Spleen (tissue), 13 donors: ENCODE measurements at places on chromosomes 7 and 10.

GRCh38 chr7:73885975-73886798 is 25.2 kb downstream of the TMEM270 start:
- no peak for DNase-seq

DNA sequence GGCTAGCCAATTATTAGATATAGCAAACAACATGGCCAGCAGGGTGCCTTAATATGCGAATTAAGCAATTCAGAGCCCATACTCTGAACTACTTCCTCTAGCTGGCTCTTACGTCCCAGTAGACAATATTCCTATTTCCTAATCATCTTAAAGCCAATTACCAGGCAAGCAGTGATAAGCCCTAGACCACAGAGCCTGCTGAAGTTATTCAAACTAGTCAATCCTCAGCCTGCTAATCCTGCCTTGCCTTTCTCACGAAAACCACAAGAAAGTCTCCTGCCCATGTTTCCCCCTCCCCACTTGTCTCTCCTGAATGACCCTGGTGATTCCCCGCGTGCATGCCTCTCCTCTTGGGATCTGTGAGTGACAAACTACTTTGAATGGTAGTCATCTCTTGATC is 86.8 kb upstream of the CACNA2D1 start:
- no peak for DNase-seq

- no peak for DNase-seq
These were observed 7.8 kb downstream of the NPS start for GRCh38 chr10:127556916-127557315.

DNA sequence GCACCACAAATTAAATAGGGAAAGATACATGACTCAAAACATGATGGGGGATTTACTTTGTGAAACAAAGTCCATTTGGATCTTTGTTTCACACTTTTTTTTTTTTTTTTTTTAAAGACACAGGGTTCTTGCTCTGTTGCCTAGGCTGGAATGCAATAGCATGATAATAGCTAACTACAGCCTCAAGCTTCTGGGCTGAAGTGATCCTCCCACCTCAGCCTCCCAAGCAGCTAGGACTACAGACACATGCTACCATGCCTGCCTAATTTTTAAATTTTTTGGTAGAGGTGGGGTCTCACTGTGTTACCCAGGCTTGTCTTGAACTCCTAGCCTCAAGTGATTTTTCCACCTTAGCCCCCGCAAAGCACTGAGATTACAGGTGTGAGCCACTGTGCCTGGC is 172.6 kb upstream of the KLF14 start:
- DNase-seq: no peak

- no peak for DNase-seq
These were observed 8.8 kb downstream of the AASS start for GRCh38 chr7:122135275-122135674.

DNA sequence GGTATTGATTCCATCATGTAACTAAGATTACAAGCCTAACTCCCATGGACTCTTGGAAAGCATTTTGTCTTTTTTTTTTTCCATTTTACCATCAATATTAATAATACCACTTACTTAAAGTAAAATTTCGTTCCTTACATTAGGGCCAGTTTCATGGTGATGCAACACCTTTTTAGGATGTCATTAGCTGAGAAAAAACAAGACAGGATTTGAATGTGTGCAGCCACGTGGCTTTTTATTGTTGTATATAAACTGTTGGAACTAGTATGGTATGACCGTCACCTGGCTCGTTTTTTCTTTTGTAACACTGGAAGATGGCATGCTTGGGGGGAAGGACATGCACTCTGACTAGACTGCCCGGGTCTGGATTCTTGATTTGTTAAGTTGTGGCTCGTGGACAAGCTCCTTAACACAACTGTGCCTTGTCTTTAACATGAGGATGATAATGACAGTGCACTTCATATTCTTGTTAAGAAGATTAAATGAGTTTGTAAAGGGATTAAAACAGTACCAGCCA is 42.1 kb downstream of the ARHGAP21 start:
- DNase-seq: no peak

- peak; percentile 89 for DNase-seq
These were observed at the start of gene MDFIC for GRCh38 chr7:114922026-114922651. Gene MDFIC (plus strand): TSS chr7:114922094. CDS start chr7:114923034, 940 bp downstream.

GRCh38 chr7:95582578-95583293 is 13.6 kb downstream of the PDK4 start:
- DNase-seq: no peak

- DNase-seq: no peak
These were observed 614.9 kb upstream of the FZD8 start for GRCh38 chr10:36256948-36257356.

GRCh38 chr7:6221340-6222319 is 50.8 kb downstream of the CYTH3 start:
- DNase-seq: no peak

- DNase-seq: no peak
These were observed 47.3 kb upstream of the INSYN2A start for GRCh38 chr10:127243490-127244272.

- no peak for DNase-seq
These were observed 116.6 kb downstream of the RAB18 start for GRCh38 chr10:27620430-27621397.

DNA sequence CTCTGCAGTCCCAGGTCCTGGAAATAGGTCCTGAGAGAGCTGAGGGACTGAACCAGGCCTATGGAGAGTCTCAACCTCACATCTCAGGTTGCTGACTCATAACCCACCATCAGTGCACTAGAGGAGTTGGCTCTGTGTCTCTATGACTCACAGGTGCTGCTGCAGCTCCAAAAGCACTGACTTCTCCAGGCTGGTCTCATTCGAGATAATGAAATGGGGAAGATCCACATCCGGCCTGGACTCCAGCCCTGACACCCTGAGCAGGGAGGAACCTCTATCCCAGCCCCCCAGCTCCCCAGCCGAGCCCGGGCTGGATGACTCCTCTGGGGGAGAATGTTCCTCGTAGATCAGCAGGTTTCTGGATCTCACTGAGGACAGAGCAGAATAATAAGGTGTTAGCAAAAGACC is 35.5 kb upstream of the DGKI start:
- DNase-seq: no peak

DNA sequence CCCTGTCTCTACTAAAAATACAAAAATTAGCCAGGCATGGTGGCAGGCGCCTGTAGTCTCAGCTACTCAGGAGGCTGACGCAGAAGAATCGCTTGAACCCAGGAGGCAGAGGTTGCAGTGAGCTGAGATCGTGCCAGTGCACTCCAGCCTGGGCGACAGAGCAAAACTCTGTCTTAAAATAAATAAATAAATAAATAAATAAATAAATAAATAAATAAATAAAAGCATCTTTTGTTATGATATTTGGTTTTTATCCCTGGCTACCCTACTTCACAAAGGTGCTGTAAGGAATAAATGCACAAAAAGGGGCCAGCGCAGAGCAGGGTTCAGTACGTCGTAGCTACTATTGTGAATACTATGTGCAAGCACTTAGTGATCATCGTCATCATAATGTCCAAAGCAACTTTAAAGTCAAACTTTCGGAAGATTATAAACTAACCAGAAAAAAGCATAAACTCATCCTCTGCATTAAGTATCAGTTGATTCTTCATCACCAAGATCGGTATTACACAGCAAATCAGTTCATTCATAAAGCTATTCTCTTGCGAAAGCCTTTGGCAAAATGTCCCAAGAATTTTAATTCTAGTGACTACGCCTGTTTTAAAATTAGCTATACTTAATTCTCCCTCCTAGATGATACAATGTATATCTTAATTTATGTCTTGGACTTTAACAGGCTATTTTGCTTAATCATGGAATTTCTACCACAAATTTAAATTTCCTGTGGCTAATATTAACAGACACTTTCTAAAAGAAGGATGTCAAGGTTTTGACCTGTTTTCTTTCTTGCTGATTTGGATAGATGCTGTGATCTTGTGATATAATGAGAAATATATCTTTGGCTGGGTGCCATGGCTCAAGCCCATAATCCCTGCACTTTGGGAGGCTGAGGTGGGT is 7.6 kb upstream of the NFE2L3 start:
- no peak for DNase-seq

DNA sequence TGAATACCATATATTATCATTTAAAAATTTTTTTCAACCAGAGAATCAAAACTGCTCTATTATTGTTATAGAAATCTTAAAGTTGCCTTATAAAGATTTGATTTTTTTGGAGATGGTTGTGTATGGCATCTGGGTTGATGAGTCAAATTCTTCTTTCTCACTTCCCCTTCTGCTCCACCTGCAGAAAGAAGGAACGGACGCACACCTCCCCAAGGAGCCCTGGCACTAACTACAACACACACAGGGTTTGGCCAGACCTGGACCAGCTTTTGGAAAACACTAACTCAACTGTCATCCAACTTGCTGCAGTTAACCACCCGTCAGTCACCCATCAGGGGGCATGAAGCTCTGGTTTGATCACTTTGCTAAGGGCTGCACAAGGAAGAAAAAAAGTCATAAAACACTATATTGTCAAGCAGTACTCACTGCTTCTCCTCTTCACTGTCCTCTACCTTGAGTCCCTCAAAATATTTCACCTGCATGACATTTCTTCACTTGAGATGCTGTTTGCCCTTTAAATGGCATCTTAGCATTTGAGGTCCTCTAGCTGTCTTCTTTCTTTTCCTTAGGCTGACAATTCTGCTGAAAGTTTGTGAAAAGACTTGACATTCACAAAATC is 266.7 kb upstream of the PHF14 start:
- no peak for DNase-seq
